ENCODE measurements at places on chromosomes 11 and 22. TPM values are rescaled to one million over a fixed set of nuclear protein-coding genes. Genes with fewer than 3 reads are reported as not detected.

- no peaks in the 10 kb centered on the region for H3K27me3 ChIP-seq
- DNase-seq: no peak
- peaks cover 2% of the 10 kb centered on the region for H3K4me1 ChIP-seq
- H3K27ac ChIP-seq: no peak overlapping the region
- no peaks in the 10 kb centered on the region for H3K36me3 ChIP-seq
- H3K4me3 ChIP-seq: no peak overlapping the region
Measured at GRCh38 chr22:17056058-17056457, 28.7 kb upstream of the IL17RA start.

- H3K4me3 ChIP-seq: no peak overlapping the region
- peaks cover 5% of the 10 kb centered on the region for H3K4me1 ChIP-seq
- no peaks in the 10 kb centered on the region for H3K27me3 ChIP-seq
- no peak for DNase-seq
- H3K36me3 ChIP-seq: peaks cover 18% of the 10 kb centered on the region
Measured at GRCh38 chr11:124643605-124644425, 21.2 kb downstream of the TBRG1 start.

Gene SLC15A3
- 10.5 TPM for total RNA-seq

Gene MS4A3
- not detected for total RNA-seq

GRCh38 chr11:16881766-16882165 is 132.4 kb downstream of the PLEKHA7 start:
- peaks cover 61% of the 10 kb centered on the region for H3K4me1 ChIP-seq
- H3K36me3 ChIP-seq: no peaks in the 10 kb centered on the region
- peak overlapping the region; percentile 75 for H3K27ac ChIP-seq
- H3K27me3 ChIP-seq: no peaks in the 10 kb centered on the region
- H3K4me3 ChIP-seq: no peak overlapping the region

Gene TEX54
- not detected for total RNA-seq

GRCh38 chr11:73265853-73266645 is 6.1 kb upstream of the P2RY6 start:
- peaks cover 5% of the 10 kb centered on the region for H3K4me1 ChIP-seq
- H3K27ac ChIP-seq: no peak overlapping the region
- DNase-seq: peak; percentile 60
- H3K36me3 ChIP-seq: no peaks in the 10 kb centered on the region
- H3K4me3 ChIP-seq: no peak overlapping the region
- peaks cover 30% of the 10 kb centered on the region for H3K27me3 ChIP-seq
